ENCODE measurements at places on chromosomes 13 and 19. TPM values are rescaled to one million over a fixed set of nuclear protein-coding genes. Genes with fewer than 3 reads are reported as not detected.

The HRC gene
- not detected for total RNA-seq

The SMAD9 gene
- 2.1 TPM for total RNA-seq

The NRTN gene
- not detected for total RNA-seq

The ZNF577 gene
- total RNA-seq: 3.0 TPM
